ENCODE measurements at places on chromosomes 4 and X. TPM values are rescaled to one million over a fixed set of nuclear protein-coding genes. Genes with fewer than 3 reads are reported as not detected.

DNA sequence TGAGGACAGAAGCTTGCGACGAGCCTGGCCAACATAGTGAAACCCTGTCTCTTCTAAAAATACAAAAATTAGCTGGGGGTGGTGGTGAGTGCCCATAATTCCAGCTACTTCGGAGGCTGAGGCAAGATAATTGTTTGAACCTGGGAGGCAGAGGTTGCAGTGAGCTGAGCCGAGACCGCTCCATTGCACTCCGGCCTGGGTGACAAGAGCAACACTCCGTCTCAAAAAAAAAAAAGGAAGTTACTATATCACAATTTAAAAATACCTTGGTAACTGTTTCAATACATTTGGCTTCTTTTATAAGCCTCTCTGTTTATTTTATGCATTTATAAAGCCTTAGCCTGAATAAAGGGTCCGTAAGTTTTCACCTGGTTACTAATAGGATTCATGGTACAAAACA, 46.6 kb upstream of the CHRNA9 start:
- DNase-seq, result no peak

DNA sequence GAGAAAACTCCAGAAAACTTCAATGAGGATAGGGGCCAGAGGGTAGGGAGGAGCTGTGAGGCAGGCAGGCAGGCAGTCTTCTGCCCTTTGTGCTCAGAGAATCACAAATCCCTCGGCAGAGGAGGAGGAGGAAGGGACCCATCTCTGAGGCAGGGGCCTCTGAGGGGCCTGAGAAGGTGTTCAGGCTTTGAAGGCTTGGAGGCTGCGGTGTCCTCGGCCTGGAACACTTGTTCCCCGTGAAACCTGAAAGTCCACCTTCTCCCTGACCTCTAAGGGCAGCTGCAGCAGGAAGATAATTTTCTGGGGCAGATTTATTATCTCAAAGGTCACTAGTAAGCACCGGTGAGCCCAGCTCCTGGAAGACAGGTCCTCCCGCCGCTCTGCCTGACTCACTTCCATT, 200.3 kb upstream of the BCOR start:
- peak; percentile 55 for DNase-seq

GRCh38 chrX:71105628-71106027, 912 bp downstream of the CXorf65 start:
- DNase-seq, result no peak

DNA sequence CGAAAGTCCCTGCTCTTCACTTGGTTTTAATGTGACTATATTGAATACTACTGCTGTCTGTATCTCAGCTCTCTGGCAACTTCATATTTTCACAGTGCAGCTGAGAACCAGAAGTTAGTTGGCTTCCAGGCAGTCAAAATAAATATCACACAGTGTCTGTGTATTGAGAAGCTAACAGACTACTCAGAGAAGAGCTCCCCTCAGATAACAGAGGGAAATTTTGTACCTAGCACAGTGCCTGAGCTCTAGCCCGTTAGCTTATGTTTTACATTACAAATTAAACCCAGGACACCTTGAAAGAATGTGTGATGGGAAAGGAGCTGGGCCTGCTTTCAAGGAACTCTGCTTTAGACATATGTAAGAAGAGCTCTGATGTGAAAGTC, 22.7 kb downstream of the JADE1 start:
- DNase-seq, result no peak

DNA sequence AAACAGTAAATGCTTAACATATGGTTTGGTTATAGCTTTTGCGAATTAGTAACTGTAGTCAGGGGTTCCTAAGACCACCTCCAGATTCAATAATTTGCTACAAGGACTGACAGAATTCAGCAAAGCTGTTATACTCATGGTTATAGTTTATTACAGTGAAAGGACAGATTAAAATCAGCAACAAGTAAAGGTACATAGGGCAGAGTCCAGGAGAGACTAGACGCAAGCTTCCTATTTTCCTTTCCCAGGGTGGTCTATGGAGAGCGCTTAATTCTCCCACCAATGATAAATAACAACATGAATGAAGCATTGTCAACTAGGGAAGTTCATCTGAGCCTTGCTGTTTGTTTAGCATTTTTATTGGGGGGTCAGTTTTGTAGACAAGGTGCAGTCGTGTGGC, 5.9 kb downstream of the NSUN7 start:
- no peak for DNase-seq

- DNase-seq, result no peak
Measured at GRCh38 chr4:139009702-139010101, 5.9 kb upstream of the NOCT start.

DNA sequence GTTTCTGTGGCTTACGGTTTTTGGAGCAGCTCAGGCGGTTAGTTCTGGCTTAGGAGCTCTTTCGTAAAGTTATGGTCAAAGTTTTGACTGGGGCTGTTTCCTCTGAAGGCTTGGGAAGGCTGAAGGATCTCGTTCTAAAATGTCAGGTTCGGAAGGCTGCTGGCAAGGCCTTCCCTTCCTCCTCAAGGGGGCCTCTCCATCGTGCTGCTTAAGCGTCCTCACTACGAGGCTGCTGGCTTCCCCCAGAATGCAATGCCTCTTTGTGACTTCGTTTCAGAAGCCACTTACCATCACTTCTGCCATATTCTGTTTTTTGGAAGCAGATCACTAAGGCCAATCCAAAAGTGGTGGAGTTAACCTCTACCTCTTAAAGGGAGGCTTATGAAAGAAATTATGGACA, 1196.4 kb upstream of the TENM3 start:
- no peak for DNase-seq

GRCh38 chr4:126957987-126958386, 674.8 kb upstream of the INTU start:
- DNase-seq, result no peak

DNA sequence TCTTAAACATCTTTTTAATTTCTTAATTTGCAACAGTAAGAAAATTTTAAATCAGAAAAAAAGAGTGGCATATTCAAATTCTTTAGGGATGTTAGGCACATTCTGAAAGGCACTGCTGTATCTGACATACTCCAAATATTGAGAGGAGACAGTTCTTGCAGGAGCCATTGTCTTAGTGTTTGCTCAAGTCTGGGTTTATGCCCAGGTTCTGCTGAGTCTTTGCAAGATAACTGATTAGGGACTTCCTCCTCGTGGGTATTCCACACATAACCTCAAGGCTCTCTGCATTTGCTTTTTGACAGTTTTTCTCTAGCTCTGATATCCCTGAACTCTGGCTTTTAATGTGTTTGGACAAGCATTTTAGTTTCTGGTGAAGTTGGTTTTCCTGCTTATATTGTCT, 52.6 kb downstream of the RPS3A start:
- DNase-seq, result no peak

DNA sequence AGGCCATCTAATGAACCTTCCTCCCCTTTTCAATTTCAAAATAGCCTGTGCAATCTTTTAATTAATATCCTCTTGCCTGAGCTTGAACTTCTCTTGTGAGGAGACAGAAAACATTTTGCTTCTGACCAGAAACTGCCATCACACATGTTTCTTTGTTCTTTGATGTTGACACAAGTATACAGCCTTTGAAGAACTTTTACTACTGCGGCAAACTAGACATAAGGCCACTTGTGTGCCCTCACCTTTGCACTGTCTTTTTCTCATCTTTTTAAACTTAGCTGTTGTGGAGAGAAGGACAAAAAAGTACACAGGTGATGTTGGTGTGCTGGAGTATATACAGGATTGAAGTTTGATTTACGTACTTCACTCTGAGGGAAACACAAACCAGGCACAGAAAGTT, 116.3 kb upstream of the C1GALT1C1 start:
- DNase-seq, result no peak

DNA sequence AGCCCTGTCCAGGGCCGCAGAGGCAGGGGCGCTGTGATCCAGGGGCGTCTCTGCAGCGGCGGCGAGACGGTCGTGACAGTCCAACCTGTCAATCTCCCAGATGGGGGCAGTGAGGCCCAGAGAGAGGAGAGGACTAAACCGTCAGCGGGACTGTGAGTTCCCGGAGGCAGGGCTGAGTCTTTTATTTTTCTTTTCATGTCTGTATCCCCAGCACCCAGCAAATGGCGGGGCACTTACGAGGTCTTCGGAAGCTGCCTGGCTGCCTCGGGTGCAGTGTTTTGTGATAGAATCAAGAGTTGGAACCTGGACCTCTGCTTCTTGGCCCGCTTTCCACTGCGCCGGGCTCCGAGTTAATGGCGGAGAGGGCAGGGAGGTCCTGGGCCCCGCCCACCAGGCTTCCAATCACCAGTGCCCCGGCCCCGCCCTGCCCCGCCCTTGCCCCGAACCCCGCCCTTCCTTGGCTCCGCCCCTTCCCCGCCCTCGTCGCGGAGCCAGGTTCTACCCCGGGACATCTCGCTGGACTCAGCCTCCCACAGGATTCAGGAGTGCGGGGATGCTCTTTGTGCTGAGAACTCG, 35.3 kb upstream of the GRPEL1 start:
- DNase-seq, result peak; percentile 99

DNA sequence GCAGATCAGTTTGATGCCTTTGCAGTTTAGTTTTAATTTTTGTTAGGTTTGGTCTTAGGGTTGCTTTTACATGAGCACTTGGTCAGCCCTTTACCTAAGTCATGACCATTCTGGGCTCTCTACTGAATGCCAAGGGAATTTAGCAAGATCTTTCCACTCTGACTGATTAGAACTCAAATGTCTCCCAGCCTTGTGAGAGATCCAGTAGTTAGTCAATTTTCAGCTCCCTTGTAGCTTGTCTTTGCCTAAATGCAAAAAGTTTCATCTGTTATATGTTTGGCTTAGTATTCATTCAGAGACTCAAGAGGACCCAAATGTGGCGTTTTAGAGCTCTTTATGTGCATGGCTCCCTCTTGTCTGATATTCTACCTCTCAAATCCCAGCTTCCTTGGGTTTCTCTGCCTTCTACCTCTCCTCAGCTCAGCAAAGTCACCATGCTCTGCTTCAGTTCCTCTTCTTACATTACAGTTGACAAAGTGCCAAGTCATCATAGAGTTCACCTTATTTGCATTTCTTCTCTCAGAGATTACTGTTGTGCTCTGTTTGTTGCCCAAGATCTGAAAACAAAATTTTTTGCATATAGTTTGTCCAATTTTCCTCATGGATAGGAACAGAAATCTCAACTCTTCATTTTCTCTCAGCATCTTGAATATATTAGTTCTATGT, 17.5 kb upstream of the JAKMIP1 start:
- no peak for DNase-seq

DNA sequence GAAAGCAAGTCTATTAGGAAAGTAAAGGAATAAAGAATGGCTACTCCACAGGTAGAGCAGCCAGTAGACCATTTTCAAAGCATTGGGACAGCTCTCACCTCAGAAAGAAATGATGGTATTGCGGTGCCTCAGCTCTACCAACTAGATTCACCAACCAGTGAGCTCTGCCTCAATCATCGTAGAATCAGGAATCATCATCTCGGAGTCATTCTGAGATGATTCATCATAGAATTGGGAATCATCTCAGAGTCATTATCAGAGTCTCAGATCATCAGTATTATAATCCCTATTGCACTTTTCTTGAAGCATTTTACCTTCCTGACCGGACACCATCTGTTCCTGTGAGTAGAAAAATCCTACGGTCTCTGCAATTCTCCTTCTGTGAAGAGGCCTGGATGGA, 17.5 kb upstream of the SAT1 start:
- DNase-seq, result no peak

- DNase-seq, result no peak
Measured at GRCh38 chrX:13917507-13917906, 100.6 kb upstream of the GPM6B start.

- no peak for DNase-seq
Measured at GRCh38 chrX:96407501-96407900, 277.1 kb upstream of the DIAPH2 start.

GRCh38 chr4:182716192-182716591, 201.0 kb downstream of the DCTD start:
- DNase-seq, result peak; percentile 43

The ASB12 gene
- total RNA-seq, result 0.78 TPM

The SSX3 gene
- not detected for total RNA-seq

The MND1 gene
- total RNA-seq, result 32.1 TPM

The HSFX3 gene
- total RNA-seq, result not detected

Measured in H7 (cell line).